ENCODE measurements at places on chromosomes 1 and 21.

GRCh38 chr1:9760824-9761223 is 62.9 kb downstream of the CLSTN1 start:
- DNase-seq = no peak

GRCh38 chr21:44377201-44377921 is 23.9 kb downstream of the TRPM2 start:
- no peak for DNase-seq

DNA sequence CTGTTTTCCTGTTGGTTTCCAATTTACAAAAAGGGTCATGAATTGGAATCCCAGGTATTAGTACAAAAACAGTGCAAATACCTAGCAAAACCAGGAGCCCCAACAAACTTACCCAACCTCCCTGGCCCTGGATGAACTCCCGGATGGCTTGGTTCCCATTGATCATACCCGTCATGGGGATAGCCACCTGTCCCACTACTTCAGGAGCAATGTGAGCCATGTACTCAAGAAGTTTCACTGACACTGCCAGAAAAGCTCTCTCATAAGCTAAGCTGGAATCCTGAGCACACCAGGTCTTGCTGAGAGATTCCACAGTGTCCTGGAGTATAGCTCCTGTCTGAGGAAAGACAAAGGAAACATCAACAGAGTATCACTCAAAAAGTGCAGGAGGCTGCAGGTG is 5.7 kb downstream of the BCL2L15 start:
- no peak for DNase-seq

DNA sequence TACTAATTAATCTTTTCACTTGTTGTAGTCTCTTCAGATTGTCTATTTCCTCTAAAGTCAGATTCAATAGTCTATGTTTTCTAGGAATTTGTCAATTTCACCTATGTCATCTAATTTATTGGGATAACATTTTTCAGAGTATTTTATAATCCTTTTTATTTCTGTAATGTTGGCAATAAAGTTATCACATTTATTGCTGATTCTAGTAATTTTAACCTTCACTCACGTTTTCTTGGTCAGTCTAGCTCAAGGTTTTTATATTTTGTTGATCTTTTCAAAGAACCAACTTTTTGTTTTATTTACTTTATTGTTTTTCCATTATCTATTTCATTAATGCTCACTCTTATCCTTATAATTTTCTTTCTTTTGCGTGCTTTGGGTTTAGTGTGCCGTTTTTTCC is 97.9 kb upstream of the GNG12 start:
- no peak for DNase-seq

GRCh38 chr21:41338455-41338854 is 21.9 kb downstream of the FAM3B start:
- no peak for DNase-seq
